ENCODE measurements at places on chromosomes 3 and 15. TPM values are rescaled to one million over a fixed set of nuclear protein-coding genes. Genes with fewer than 3 reads are reported as not detected.

GRCh38 chr3:128784843-128785242, 58.9 kb downstream of the RAB7A start:
- H3K36me3 ChIP-seq, result no peaks in the 10 kb centered on the region
- no peak for DNase-seq

GRCh38 chr15:100308213-100308600, 33.6 kb downstream of the ADAMTS17 start:
- DNase-seq, result no peak
- no peaks in the 10 kb centered on the region for H3K27me3 ChIP-seq
- H3K27ac ChIP-seq, result no peak overlapping the region

Gene DNAH1
- total RNA-seq, result 7.0 TPM

DNA sequence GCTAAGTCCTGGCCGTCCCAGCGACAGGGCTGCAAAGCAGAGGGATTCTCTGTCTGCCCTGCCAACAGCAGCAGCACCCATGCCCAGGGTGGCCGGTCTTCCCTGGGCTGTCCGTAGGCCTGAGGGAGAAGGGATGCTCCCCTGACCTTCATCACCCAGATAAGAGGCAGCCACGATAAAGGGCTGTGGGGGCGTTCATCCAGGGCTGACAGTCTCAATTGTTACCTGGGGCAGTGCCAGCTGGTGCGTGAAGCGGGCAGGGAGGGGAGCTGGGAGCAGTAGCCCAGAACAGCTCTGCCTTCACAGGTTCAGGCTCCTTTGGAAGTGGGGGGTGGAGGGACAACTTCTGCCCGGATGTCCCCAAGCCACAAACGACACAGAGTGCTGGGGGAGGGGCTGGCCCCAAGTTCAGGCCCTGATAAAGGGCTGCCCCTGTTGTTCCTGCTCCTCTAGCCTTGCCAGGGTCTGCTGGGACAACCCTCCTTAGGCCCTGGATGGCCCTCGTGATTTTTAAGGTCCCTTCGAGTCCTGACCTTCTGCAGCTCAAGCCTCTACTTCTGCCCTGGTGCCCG, 94.7 kb downstream of the RAB11A start:
- no peak for DNase-seq
- H3K4me1 ChIP-seq, result no peaks in the 10 kb centered on the region

DNA sequence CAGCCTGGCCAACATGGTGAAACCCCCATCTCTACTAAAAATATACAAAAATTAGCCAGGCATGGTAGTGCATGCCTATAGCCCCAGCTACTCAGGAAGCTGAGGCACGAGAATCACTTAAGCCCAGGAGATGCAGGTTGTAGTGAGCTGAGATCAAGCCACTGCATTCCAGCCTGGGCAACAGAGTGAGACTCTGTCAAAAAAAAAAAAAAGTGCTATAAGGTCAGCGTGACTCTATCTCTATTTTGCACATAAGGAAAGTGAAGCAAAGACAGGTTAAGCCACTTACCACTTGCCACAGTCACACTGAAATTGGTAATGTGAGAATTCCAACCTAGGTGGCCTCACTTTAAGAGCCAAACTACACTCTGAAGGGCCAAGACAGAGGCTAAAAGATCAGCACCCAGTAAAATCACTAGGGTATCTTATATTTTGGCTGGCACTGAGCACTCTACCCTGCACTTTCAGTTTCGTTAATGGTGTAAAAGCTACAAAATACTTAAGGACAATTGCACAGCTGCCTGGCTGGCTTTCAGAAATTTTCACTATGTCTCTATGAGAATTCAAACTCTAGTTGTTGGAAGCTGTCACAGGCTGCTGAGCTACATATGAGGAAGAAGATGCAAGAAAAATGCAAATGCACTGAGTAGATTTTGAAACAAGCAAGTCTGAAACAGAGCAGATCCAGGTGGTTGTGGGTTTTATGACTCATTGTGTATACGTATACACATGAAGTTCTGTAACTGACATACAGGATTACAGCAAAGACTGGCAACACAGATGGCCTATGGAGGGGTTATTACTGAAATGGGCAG, 32.7 kb downstream of the TRANK1 start:
- H3K4me3 ChIP-seq, result peak overlapping the region; percentile 46
- no peaks in the 10 kb centered on the region for H3K27me3 ChIP-seq
- peaks cover 27% of the 10 kb centered on the region for H3K4me1 ChIP-seq
- H3K27ac ChIP-seq, result peak overlapping the region; percentile 60

- H3K4me3 ChIP-seq, result peak overlapping the region; percentile 92
- H3K27me3 ChIP-seq, result no peaks in the 10 kb centered on the region
- H3K4me1 ChIP-seq, result peaks cover 58% of the 10 kb centered on the region
- no peak for DNase-seq
- peaks cover 13% of the 10 kb centered on the region for H3K36me3 ChIP-seq
- H3K27ac ChIP-seq, result peak overlapping the region; percentile 100
Observed at GRCh38 chr3:36991923-36992805, 767 bp downstream of the EPM2AIP1 start.

DNA sequence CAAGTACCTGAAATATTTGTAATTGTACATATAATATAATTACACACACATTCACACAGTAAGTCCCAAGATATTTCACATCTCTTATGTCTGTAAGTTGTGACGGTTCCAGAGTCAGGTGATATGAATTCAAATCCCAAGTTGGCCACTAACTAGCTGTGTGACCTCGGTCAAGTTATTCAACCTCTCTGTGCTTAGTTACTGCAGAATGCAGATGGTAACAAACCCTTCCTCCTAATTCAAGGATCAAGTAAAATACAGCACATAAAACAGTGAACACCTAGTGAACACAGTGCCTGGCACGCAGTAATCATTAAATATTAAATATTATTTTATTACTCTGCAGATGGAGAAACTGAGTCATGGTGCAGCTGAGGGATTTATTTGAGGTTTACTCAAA, 6.9 kb downstream of the PRICKLE2 start:
- no peak overlapping the region for H3K4me3 ChIP-seq
- H3K4me1 ChIP-seq, result no peaks in the 10 kb centered on the region
- H3K27me3 ChIP-seq, result no peaks in the 10 kb centered on the region
- no peak overlapping the region for H3K27ac ChIP-seq

- no peak overlapping the region for H3K4me3 ChIP-seq
- H3K4me1 ChIP-seq, result no peaks in the 10 kb centered on the region
- H3K27ac ChIP-seq, result no peak overlapping the region
Observed at GRCh38 chr3:29932696-29933325, 651.9 kb downstream of the RBMS3 start.

DNA sequence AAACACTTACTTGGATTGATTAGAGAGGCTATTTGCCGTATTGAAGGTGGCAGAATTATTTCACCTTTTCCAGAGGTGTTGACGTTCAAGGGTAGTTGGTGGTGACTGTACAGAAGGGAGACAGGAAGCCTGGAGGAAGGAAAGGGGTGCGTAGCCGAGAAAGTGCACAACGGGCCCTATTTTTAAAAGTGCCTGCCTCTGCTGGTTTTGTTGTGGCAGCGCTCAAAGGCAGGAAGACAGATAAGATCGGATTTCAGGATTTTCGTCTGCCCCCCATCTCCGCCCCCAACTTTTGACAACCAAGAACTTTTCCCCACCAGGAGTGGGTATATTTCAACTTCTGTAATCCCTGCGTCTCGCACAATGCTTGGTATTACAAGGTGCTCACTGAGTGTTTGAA, 38.5 kb downstream of the SMAD3 start:
- no peaks in the 10 kb centered on the region for H3K36me3 ChIP-seq
- no peak overlapping the region for H3K27ac ChIP-seq
- no peak for DNase-seq
- no peaks in the 10 kb centered on the region for H3K27me3 ChIP-seq

Gene SPATA12
- total RNA-seq, result not detected

Gene ONECUT1
- not detected for total RNA-seq

DNA sequence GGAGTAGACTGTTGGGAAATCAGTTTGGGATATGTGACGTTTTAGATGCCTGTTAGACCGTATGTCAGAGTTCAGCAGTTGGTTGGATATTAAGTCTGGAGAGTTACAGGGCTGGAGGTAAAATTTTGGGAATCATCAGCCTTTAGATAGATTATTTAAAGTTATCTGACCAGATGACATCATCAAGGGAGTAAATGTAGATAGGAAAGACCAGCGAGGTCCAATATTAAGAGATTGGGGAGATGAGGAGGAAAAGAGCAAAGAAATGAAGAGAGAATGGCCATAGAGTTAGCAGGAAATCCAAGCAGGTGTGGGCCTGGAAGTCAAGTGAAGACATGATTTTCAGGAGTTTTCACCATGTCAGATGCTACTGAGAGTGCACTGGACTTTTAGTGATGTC, 3.1 kb downstream of the NDUFB4 start:
- H3K27ac ChIP-seq, result no peak overlapping the region
- H3K4me1 ChIP-seq, result peaks cover 35% of the 10 kb centered on the region
- H3K27me3 ChIP-seq, result no peaks in the 10 kb centered on the region
- peaks cover 14% of the 10 kb centered on the region for H3K36me3 ChIP-seq
- DNase-seq, result no peak

GRCh38 chr15:61184431-61184830, 44.7 kb downstream of the RORA start:
- no peak for DNase-seq
- H3K27me3 ChIP-seq, result no peaks in the 10 kb centered on the region
- no peaks in the 10 kb centered on the region for H3K4me1 ChIP-seq
- H3K27ac ChIP-seq, result no peak overlapping the region

GRCh38 chr3:125054449-125055329, 1.1 kb downstream of the HEG1 start:
- peak; percentile 54 for DNase-seq
- peak overlapping the region; percentile 95 for H3K4me3 ChIP-seq
- H3K4me1 ChIP-seq, result peaks cover 46% of the 10 kb centered on the region
- H3K27ac ChIP-seq, result peak overlapping the region; percentile 77

GRCh38 chr15:101315736-101316135, 20.7 kb upstream of the SNRPA1 start:
- no peak overlapping the region for H3K27ac ChIP-seq
- DNase-seq, result no peak
- no peaks in the 10 kb centered on the region for H3K27me3 ChIP-seq
- peaks cover 7% of the 10 kb centered on the region for H3K4me1 ChIP-seq
- H3K36me3 ChIP-seq, result no peaks in the 10 kb centered on the region
- H3K4me3 ChIP-seq, result no peak overlapping the region

DNA sequence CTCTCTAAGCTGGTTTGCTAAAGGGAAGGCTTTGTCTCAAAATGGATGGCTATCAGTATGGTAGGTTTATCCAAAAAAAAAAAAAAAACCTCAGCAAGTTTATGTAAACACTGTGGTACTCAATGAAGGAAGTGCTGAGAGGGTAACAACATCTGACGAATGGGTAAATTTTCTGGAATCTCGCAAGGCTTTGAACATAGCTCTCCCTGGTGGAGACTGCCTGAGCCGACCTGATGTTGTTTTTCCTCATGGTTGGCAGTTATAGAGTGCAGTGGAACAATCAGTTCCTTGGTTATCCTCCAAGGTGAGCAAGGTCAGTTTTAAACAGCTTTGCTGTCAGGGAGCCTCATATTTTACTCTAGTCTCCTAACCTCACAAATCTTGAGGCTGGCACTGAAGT, 94.6 kb downstream of the ZPLD1 start:
- H3K4me1 ChIP-seq, result no peaks in the 10 kb centered on the region
- H3K36me3 ChIP-seq, result no peaks in the 10 kb centered on the region
- no peak for DNase-seq
- no peaks in the 10 kb centered on the region for H3K27me3 ChIP-seq
- H3K27ac ChIP-seq, result no peak overlapping the region

Gene ABHD14A
- total RNA-seq, result 16.0 TPM

- H3K27ac ChIP-seq, result no peak overlapping the region
- no peaks in the 10 kb centered on the region for H3K36me3 ChIP-seq
- H3K4me3 ChIP-seq, result no peak overlapping the region
- no peaks in the 10 kb centered on the region for H3K4me1 ChIP-seq
- DNase-seq, result no peak
Observed at GRCh38 chr3:20870106-20870899, 684.3 kb upstream of the SGO1 start.

- H3K36me3 ChIP-seq, result no peaks in the 10 kb centered on the region
- DNase-seq, result no peak
- H3K27ac ChIP-seq, result no peak overlapping the region
- no peak overlapping the region for H3K4me3 ChIP-seq
- H3K4me1 ChIP-seq, result no peaks in the 10 kb centered on the region
Observed at GRCh38 chr3:13526626-13526949, 22.3 kb upstream of the FBLN2 start.

Gene A4GNT
- total RNA-seq, result not detected

Gene MOBP
- total RNA-seq, result not detected

Gene CSPG4
- not detected for total RNA-seq

Gene MUC13
- not detected for total RNA-seq

DNA sequence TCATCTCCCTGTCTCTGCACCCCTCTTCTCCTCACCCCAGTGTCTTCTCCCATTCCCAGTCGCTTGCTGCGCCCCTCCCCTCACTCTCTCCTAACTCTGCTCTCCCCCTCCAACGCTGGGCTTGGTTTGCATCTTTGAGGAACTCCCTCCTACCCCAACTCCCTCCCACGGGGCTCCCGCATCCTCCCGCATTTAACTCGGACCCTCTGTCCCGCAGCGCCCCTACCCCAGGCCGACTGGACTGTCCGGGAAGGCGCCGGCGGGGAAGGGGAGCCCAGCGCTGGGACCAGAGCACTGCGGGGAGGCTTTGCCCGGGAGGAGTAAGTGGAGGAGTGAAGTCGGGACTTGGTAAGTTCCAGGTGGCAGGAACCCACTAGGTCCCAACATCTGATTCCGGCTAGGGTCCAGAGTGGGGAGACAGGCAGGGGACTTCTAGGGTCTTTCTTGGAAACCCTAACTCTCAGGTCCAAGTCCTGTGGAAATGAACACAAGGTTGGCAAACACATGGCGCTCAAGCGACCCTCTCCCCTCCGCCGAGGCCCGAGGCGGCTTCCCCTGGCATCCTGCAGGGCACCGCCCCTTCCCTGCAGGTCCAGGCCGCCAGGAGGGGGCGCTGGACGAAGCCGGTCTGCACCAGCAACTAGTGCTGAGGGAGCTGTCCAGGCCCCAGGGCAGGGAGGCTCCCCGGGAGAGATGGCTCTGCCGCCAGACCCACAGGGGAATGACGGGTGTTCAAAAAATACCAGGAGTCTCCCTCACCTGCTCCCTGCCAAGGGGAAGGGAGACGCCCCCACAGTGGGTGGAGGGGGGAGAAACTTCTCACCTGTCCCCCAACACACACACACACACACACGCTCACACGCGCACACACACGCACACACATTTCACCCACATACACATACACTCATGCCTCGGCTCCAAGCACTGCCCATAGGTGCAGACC, 53.2 kb downstream of the LHFPL4 start:
- H3K27ac ChIP-seq, result no peak overlapping the region
- H3K36me3 ChIP-seq, result no peaks in the 10 kb centered on the region
- H3K4me1 ChIP-seq, result peaks cover 10% of the 10 kb centered on the region
- H3K27me3 ChIP-seq, result peaks cover 25% of the 10 kb centered on the region
- H3K4me3 ChIP-seq, result no peak overlapping the region

DNA sequence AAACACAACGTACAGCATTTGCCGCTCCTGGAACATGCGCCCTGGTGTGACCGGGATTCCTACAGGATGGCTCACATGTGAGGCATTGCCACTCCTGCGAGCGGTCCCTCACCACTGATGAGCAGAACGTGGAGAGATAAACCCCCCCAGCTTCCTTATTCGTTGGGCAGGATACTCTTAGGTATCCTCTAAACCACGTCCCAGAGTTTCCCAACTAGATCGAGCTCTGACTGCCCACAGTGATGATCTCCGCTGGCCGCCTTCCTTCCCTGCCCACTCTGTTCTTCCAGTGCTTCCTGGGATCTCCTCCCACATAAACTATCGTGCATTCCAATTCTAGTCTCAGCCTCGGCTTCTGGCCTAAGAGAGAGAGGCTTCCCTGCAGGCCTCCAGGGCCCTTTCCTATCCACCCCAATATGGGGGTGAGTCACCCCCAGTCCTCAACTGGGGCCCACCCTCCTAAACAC, 91.8 kb downstream of the TOP2B start:
- H3K4me3 ChIP-seq, result no peak overlapping the region
- no peaks in the 10 kb centered on the region for H3K4me1 ChIP-seq
- H3K27me3 ChIP-seq, result no peaks in the 10 kb centered on the region

Data from CD8-positive, alpha-beta memory T cell (primary cell).